B cell (primary cell): ENCODE measurements at places on chromosomes 5 and 9. TPM values are rescaled to one million over a fixed set of nuclear protein-coding genes. Genes with fewer than 3 reads are reported as not detected.

TAL2 gene
- 6.7 and 7.0 TPM in 2 replicates for total RNA-seq

RMRP gene
- total RNA-seq = 7,890 and 7,920 TPM in 2 replicates

SAPCD2 gene
- 0.39 and 0.73 TPM in 2 replicates for total RNA-seq

HSPB3 gene
- not detected in 2 replicates for total RNA-seq

NSG2 gene
- total RNA-seq = not detected in 2 replicates

APBA1 gene
- total RNA-seq = 0.05 and 0.34 TPM in 2 replicates

CA9 gene
- total RNA-seq = not detected in 2 replicates

NSUN2 gene
- total RNA-seq = 83.7 and 85.0 TPM in 2 replicates

PCDHAC1 gene
- not detected in 2 replicates for total RNA-seq

DRD1 gene
- not detected in 2 replicates for total RNA-seq

SLC36A2 gene
- not detected in 2 replicates for total RNA-seq

PCDHA3 gene
- not detected in 2 replicates for total RNA-seq

WDR38 gene
- not detected in 2 replicates for total RNA-seq

FOXD4L3 gene
- 0.22 TPM in 2 replicates for total RNA-seq

MAN2A1 gene
- total RNA-seq = 55.0 and 57.0 TPM in 2 replicates

STPG3 gene
- total RNA-seq = not detected in 2 replicates

CD14 gene
- 0.97 and 1.8 TPM in 2 replicates for total RNA-seq

CDKN2A gene
- total RNA-seq = 9.5 and 11.7 TPM in 2 replicates

CCDC171 gene
- total RNA-seq = 5.1 and 6.3 TPM in 2 replicates

PCDHA1 gene
- total RNA-seq = not detected in 2 replicates

SLC4A9 gene
- total RNA-seq = not detected in 2 replicates

WDR36 gene
- 33.9 and 35.2 TPM in 2 replicates for total RNA-seq

CPLANE1 gene
- 17.9 and 21.1 TPM in 2 replicates for total RNA-seq

PDCD1LG2 gene
- 0.49 and 0.67 TPM in 2 replicates for total RNA-seq

SOHLH1 gene
- not detected in 2 replicates for total RNA-seq

GRM6 gene
- not detected in 2 replicates for total RNA-seq
